ENCODE measurements at places on chromosomes 6 and 20.

DNA sequence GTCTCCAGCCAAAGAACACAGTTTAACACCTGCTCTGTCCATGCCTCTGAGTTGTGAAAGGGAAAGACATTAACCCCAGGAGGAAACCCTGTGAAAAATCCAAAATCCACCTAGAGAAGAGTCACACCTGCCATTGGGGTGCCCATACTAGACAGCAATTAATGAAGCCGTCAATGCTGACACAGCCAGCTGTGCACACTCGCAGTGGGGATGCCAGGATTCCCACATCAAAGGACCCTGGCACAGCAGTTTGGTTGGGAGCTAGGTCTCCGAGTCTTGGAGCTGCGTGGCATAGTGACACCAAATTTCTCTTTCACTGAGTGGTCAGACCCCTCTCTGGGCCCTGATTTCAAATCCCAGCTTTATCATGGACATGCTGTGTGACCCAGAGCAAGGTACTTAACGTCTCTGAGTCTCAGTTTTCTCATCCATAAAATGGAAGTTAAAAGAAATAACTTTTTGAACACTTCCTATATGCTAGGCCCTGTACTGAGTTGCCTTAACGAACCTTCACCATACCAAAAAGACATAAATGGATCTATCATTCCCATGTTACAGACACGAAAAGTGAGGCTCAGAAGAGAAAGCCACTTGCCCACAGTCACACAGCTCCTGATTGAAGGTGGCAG lies 30.8 kb downstream of the BPIFB1 start:
- no peaks in the 10 kb centered on the region for H3K4me1 ChIP-seq
- peaks cover 21% of the 10 kb centered on the region for H3K27me3 ChIP-seq
- no peaks in the 10 kb centered on the region for H3K36me3 ChIP-seq
- no peak overlapping the region for H3K4me3 ChIP-seq
- no peak for DNase-seq

GRCh38 chr6:148470606-148471465 lies 128.2 kb downstream of the SASH1 start:
- no peaks in the 10 kb centered on the region for H3K4me1 ChIP-seq
- H3K27me3 ChIP-seq = peaks cover 83% of the 10 kb centered on the region
- H3K4me3 ChIP-seq = no peak overlapping the region

- H3K4me1 ChIP-seq = no peaks in the 10 kb centered on the region
- no peak for DNase-seq
- H3K27me3 ChIP-seq = no peaks in the 10 kb centered on the region
- no peak overlapping the region for H3K4me3 ChIP-seq
- H3K36me3 ChIP-seq = no peaks in the 10 kb centered on the region
- H3K27ac ChIP-seq = no peak overlapping the region
These were observed 994.4 kb downstream of the EYS start for GRCh38 chr6:64712606-64713005.

- no peak overlapping the region for H3K4me3 ChIP-seq
- no peak for DNase-seq
- H3K27me3 ChIP-seq = peaks cover 50% of the 10 kb centered on the region
These were observed 73.8 kb downstream of the SASH1 start for GRCh38 chr6:148416330-148416965.

DNA sequence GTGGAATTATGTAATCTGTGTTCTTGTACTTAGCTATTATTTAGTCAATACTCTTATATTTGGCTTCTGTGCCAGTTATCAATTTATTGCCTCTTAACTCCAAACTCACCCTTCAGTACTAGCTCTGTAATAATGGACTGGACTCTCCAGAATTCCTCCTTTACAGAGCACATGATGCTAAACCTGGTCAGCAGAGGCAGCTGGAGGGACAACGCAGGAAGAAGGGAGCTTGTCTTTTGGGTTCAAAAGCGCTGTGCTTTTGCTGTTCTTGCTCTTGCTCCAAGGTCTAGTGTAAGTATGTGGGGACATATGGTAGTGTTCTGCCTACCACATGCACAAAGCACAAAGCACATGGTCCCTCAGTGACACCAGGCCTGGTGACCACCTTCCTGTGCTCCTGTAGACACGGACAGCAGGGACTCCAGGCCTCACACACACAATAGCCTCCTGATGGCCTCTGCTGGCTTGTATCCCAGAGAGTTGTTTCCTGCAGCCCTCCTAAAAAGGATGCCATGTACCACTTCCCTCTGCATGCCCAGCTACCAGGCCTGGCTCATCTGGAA lies 46.1 kb downstream of the CHD6 start:
- H3K36me3 ChIP-seq = no peaks in the 10 kb centered on the region
- peaks cover 77% of the 10 kb centered on the region for H3K4me1 ChIP-seq
- no peak overlapping the region for H3K27ac ChIP-seq
- H3K27me3 ChIP-seq = no peaks in the 10 kb centered on the region
- no peak for DNase-seq
- no peak overlapping the region for H3K4me3 ChIP-seq

DNA sequence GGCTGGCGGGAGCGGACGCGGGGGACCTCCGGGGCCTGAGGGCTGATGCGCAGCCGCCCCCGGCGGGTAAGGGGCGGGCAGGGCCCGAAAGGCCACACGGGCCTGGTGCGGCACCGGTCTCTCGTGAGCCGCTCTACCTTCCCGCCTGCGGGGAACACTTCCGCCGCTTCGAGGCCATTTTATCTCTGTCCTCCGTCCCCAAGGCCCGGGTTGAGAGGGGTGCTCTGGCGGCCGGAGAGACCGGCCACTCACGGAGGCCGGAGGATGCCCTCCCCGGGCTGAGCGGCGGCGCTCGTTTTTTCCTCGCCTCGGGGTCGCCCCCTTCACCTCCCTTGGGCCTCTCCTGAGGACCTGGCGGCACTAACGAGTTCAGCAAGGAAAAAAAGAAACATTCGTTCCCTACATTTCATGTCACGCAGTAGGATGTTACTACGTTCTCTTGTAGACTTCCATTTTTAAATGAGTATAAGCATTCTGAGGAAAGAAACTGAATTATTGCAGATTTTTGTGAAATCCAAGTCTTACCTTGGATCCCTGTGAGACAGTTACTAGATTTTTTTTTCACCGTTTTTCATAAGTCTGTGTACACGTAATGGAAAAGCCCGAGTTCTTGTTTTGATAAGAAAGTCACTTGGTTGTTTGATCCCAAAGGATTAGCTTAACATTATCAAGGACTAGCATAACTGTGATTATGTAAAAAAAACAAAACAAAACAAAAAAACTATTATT lies 575 bp downstream of the WTAP start:
- peak overlapping the region; percentile 95 for H3K4me3 ChIP-seq
- H3K4me1 ChIP-seq = peaks cover 43% of the 10 kb centered on the region
- H3K27ac ChIP-seq = peak overlapping the region; percentile 84
- no peaks in the 10 kb centered on the region for H3K27me3 ChIP-seq
- peaks cover 38% of the 10 kb centered on the region for H3K36me3 ChIP-seq

- no peak for DNase-seq
- H3K4me3 ChIP-seq = no peak overlapping the region
- no peak overlapping the region for H3K27ac ChIP-seq
- peaks cover 2% of the 10 kb centered on the region for H3K36me3 ChIP-seq
- H3K4me1 ChIP-seq = peaks cover 6% of the 10 kb centered on the region
These were observed 188.2 kb upstream of the FOXQ1 start for GRCh38 chr6:1123386-1124375.

GRCh38 chr6:80105972-80106417 lies 476 bp upstream of the BCKDHB start:
- peak overlapping the region; percentile 77 for H3K4me3 ChIP-seq
- peaks cover 2% of the 10 kb centered on the region for H3K36me3 ChIP-seq
- H3K27me3 ChIP-seq = peaks cover 14% of the 10 kb centered on the region
- H3K4me1 ChIP-seq = peaks cover 22% of the 10 kb centered on the region
- peak overlapping the region; percentile 80 for H3K27ac ChIP-seq

- no peak overlapping the region for H3K27ac ChIP-seq
- H3K27me3 ChIP-seq = no peaks in the 10 kb centered on the region
- no peak for DNase-seq
- no peaks in the 10 kb centered on the region for H3K36me3 ChIP-seq
These were observed 898.2 kb upstream of the MAP3K7 start for GRCh38 chr6:91485047-91485446.

- no peaks in the 10 kb centered on the region for H3K27me3 ChIP-seq
- peaks cover 14% of the 10 kb centered on the region for H3K4me1 ChIP-seq
- peaks cover 5% of the 10 kb centered on the region for H3K36me3 ChIP-seq
- H3K4me3 ChIP-seq = no peak overlapping the region
- DNase-seq = no peak
These were observed 18.9 kb downstream of the HLA-F start for GRCh38 chr6:29742127-29742526.

- H3K36me3 ChIP-seq = no peaks in the 10 kb centered on the region
- H3K27me3 ChIP-seq = peaks cover 75% of the 10 kb centered on the region
- H3K4me1 ChIP-seq = no peaks in the 10 kb centered on the region
- H3K4me3 ChIP-seq = no peak overlapping the region
- no peak overlapping the region for H3K27ac ChIP-seq
- DNase-seq = no peak
These were observed 6.6 kb downstream of the TRIM15 start for GRCh38 chr6:30169658-30170614.

- peaks cover 30% of the 10 kb centered on the region for H3K4me1 ChIP-seq
- H3K36me3 ChIP-seq = peaks cover 19% of the 10 kb centered on the region
- DNase-seq = peak; percentile 25
- H3K27ac ChIP-seq = peak overlapping the region; percentile 90
- H3K4me3 ChIP-seq = peak overlapping the region; percentile 82
These were observed 100.9 kb downstream of the HFE start for GRCh38 chr6:26187981-26188635.

- H3K27me3 ChIP-seq = peaks cover 29% of the 10 kb centered on the region
- no peak for DNase-seq
- H3K4me3 ChIP-seq = no peak overlapping the region
- H3K27ac ChIP-seq = no peak overlapping the region
- peaks cover 7% of the 10 kb centered on the region for H3K4me1 ChIP-seq
- peaks cover 2% of the 10 kb centered on the region for H3K36me3 ChIP-seq
These were observed 43.7 kb downstream of the MYT1 start for GRCh38 chr20:64207641-64208590.

DNA sequence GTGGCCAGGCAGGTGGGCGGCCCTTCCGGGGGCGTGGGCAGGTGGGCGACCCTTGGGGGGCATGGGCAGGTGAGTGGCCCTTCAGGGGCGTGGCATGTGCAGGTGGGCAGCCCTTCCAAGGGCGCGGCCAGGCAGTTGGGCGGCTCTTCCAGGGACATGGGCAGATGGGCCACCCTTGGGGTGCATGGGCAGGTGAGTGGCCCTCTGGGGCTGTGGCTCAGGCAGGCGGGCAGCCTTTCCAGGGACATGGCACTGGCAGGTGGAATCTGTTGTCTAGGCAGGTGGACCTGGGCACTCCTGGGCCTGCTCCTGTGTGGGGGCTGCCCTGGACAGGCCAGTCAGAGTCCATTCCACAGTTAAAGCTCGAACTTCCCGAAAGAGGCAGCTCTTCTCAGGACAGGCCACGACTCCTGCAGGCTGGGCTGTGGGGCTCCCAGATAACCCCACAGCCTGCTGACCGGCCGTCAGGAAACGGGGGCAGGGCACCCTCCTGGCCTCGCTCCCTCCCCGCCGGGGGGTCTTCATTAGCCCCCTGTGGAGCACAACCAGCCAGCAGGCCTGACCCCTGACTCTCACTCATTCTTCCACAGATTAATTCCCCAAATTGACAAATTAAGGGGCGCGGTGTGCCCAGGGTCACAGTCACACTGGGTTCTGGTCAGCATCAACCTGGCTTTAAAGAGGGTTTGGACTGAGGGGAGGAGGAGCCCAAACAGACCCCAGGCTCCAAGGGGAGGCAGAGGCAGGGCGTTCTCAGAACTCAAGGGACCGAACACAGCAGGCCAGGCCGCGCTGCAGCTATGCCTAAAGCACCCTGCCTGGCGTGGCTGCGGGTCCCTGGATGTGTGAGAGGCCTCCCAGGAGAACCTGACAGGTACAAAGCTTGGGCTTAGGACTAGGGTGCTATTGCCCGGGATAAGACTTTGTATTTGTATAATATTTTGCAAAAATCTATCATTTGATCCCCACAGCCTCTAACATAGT lies 130.0 kb downstream of the DLL1 start:
- no peak overlapping the region for H3K4me3 ChIP-seq
- peaks cover 9% of the 10 kb centered on the region for H3K27me3 ChIP-seq
- no peaks in the 10 kb centered on the region for H3K36me3 ChIP-seq
- H3K27ac ChIP-seq = no peak overlapping the region

GRCh38 chr6:153484056-153484455 lies 353.0 kb upstream of the RGS17 start:
- H3K4me1 ChIP-seq = no peaks in the 10 kb centered on the region
- no peaks in the 10 kb centered on the region for H3K36me3 ChIP-seq
- no peak for DNase-seq
- no peak overlapping the region for H3K27ac ChIP-seq
- no peaks in the 10 kb centered on the region for H3K27me3 ChIP-seq

DNA sequence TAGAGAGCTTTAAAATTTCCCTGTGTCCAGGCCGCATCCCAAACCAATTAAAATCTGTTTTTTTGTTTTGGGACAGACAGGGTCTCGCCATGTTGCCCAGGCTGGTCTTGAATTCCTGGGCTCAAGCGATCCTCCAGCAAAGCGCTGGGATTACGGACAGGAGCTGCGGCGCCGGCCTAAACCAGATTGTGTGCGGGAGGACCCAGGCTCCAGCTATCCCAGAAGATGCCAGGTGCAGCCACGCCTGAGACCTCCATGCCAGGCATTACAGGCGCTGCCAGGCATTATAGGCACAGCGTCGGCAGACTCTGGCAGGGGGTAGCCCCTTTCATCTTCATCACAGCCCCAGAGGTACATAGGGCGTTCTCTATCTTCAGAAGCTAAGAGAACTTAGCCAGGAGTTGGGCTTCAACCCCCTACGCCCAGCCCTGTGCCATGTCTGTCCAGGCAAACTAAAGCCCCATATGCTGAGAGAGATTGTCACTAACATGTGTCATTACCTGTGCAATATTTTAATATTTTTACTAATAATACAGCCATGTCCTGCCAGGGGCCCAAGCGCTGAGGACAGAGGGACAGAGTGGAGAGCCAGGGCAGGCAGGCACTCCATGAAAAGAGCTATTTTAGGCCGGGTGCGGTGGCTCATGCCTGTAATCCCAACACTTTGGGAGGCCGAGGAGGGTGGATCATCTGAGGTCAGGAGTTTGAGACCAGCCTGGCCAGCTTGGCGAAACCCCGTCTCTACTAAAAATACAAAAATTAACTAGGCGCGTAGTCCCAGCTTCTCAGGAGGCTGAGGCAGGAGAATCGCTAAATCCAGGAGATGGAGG lies 9.8 kb upstream of the GRM4 start:
- no peak overlapping the region for H3K27ac ChIP-seq
- DNase-seq = no peak

- H3K27ac ChIP-seq = no peak overlapping the region
- H3K4me3 ChIP-seq = no peak overlapping the region
- peak; percentile 40 for DNase-seq
These were observed 25.9 kb downstream of the ZBP1 start for GRCh38 chr20:57594092-57594951.

GRCh38 chr20:51174536-51174935 lies 151.6 kb upstream of the KCNG1 start:
- no peak overlapping the region for H3K4me3 ChIP-seq
- no peaks in the 10 kb centered on the region for H3K4me1 ChIP-seq
- H3K27me3 ChIP-seq = peaks cover 75% of the 10 kb centered on the region
- H3K36me3 ChIP-seq = no peaks in the 10 kb centered on the region

DNA sequence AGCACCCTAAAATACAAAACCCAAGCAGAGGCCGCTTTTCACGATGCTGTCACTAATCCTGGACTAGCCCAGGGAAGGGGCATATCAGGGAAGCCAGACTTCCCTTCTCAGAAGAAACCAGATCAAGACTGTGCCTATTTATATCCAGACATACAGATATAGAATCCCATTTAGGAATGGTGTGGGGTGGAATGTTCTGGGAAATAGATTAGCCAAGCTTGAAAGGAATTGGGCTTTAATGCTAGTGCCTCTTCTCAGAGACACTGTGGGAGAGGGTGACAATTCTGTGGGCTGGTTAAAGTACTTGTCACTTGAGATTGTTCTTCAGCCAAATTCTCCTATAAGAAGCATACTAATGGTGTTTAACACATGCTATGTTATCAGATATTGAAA lies 45.5 kb downstream of the SNAP25 start:
- H3K36me3 ChIP-seq = no peaks in the 10 kb centered on the region
- no peak for DNase-seq
- H3K4me1 ChIP-seq = no peaks in the 10 kb centered on the region
- H3K27ac ChIP-seq = no peak overlapping the region
